ENCODE measurements at places on chromosomes 4 and X.

DNA sequence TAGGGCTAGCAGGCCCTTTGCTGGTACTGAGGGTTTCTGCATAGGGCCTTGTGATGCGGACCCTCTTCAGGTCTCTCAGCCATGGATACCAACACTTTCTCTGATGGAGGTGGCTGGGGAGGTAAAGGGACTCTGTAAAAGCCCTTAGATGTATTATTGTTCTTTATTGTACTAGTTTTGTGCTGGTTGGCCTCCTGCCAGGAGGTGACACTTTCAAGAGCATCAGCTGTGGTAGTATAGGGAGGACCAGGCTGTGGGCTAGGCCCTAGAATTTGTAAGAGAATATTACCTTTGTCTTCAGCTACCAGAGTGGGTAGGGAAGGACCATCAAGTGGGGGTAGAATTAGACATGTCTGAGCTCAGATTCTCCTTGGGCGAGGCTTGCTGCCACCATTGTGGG is 936.3 kb downstream of the CENPC start:
- no peak for DNase-seq

DNA sequence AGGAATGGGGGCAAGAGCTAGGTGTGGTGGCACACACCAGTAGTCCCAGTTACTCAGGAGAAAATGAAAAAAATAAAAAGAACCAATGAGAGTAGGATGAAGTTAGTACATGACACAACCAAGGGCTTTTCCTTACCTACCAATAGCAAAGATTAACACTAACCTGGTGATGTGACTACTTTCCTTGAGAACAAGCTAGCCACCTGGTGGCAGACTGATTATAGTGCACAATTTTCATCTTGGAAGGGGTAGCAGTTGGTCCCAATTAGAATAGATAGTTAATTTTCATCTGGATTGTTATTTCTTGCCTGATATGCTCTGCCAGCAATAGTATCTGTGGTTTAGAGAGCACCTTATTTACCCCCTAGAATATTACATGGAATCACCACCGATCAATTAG is 1216.8 kb upstream of the PABPC4L start:
- peak; percentile 26 for DNase-seq

DNA sequence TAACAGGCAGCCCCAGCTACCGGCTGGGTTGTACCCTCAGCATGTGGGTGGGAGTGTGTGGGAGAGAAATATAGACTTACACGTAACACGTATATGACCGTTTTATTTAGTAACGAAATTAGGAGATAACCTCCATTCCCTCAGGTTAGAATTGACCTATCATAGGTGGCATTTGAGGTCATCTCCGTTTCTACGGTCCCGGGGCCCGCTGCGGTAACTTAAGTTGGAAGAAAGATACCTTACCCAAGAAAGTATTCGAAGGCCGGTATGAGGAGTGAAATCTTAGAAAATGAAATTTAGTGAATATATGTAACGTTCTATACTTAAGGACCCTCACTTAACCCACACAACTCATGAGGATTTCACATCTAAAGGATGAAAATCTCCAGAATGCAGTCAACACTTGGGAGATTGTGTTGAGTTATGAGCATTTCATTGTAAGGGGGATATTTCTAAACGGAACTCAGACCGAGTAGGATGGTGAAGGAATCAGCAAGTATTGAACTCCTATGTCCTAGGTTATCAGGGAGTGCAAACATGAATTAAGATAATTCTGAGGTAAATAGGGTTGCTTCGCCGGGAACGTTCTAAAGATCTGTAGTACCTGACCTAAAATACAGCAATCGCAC is 891 bp downstream of the CISD2 start:
- no peak for DNase-seq

DNA sequence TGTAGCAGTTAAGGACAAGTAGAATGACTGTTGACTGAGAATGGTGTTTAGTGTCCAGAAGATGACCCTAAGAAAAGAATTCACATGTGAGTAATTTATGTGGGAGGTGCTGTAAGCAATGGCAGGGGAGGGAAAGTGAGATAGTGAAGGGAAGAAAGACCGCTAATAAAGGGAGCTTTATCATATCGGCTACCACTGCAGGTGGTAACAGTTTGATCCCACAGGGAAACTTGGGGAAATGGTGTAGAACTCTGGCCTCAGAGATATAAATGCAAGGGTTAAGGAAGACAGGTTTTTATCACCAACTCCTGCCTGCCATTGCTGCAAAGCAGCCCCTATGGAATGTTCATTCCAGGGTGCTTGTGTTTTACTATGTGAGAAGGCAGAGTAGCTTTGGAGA is 489.6 kb downstream of the STPG2 start:
- no peak for DNase-seq

- DNase-seq: peak; percentile 61
These were observed 895 bp downstream of the SMIM14 start for GRCh38 chr4:39637586-39638353.

GRCh38 chrX:113726009-113726408 is 857.9 kb upstream of the HTR2C start:
- DNase-seq: no peak

DNA sequence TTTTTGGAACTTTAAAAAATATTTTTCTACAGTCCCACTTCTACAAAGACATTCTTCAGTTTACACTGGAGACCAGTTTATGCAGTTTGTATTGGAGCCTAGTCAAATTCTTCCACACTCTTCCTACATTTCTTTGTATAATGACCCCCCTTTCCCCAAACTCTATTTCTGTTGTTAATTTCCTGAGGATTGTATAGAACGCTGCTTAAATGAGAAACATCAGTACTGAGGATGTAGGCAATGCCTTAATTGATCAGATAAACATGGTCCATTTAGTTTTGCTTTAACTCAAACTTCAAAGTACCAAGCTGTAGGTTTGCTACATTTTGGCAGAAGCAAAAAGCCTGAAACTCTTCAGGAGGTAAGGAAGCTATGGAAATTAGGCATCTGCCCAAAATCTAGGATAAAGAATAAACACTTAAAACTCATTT is 155.5 kb downstream of the SLC7A11 start:
- no peak for DNase-seq

GRCh38 chr4:173805884-173806283 is 275.9 kb upstream of the HAND2 start:
- no peak for DNase-seq
